Psoas muscle (tissue), 8 donors: ENCODE measurements at places on chromosomes 1 and 21. TPM values are rescaled to one million over a fixed set of nuclear protein-coding genes. Genes with fewer than 3 reads are reported as not detected.

GPR157 gene
- polyA plus RNA-seq: 21.6 TPM

MACF1 gene
- 67.1 TPM for polyA plus RNA-seq

- no peak for DNase-seq
- H3K4me3 ChIP-seq: no peak overlapping the region
- H3K4me1 ChIP-seq: no peaks in the 10 kb centered on the region
- no peaks in the 10 kb centered on the region for H3K36me3 ChIP-seq
- no peaks in the 10 kb centered on the region for H3K27me3 ChIP-seq
- H3K27ac ChIP-seq: no peak overlapping the region
These were observed 8.2 kb upstream of the SLC30A1 start for GRCh38 chr1:211587123-211587522.

GRCh38 chr1:230052665-230053064 is 14.4 kb upstream of the GALNT2 start:
- no peaks in the 10 kb centered on the region for H3K36me3 ChIP-seq
- no peak for DNase-seq
- no peaks in the 10 kb centered on the region for H3K27me3 ChIP-seq
- no peaks in the 10 kb centered on the region for H3K4me1 ChIP-seq

GRCh38 chr1:175941164-175941563 is 197.8 kb upstream of the TNR start:
- H3K27ac ChIP-seq: no peak overlapping the region
- no peaks in the 10 kb centered on the region for H3K4me1 ChIP-seq
- H3K4me3 ChIP-seq: no peak overlapping the region
- peaks cover 47% of the 10 kb centered on the region for H3K36me3 ChIP-seq

- no peaks in the 10 kb centered on the region for H3K36me3 ChIP-seq
- DNase-seq: peak; percentile 51
- H3K27ac ChIP-seq: peak overlapping the region; percentile 4
- peaks cover 23% of the 10 kb centered on the region for H3K4me1 ChIP-seq
These were observed 88.7 kb downstream of the ITPKB start for GRCh38 chr1:226650236-226650841.

E2F2 gene
- 0.05 TPM for polyA plus RNA-seq

GRCh38 chr1:219149009-219149577 is 24.6 kb upstream of the LYPLAL1 start:
- no peak overlapping the region for H3K27ac ChIP-seq
- H3K4me1 ChIP-seq: no peaks in the 10 kb centered on the region
- DNase-seq: no peak

DNA sequence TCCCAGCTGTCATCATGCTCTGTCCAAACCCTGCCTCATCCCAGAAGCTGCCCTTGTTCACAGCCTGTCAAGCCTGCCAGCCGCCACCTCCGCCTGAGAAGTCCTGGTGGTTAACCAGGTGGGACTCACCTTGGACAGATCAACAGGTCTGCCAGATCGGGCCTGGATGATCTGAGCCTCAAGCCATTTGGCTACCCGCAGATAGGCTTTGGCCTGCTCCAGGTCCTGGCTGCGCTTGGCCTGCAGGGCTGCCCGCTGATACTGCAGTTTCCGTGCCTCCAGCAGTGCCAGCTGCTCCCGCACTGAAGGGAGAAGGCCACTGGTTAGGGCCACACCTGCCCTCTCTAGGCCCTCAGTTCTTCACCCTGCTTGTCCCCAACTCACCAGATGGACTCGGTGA is 8.6 kb downstream of the CC2D1B start:
- no peak for DNase-seq
- H3K27me3 ChIP-seq: no peaks in the 10 kb centered on the region
- H3K27ac ChIP-seq: no peak overlapping the region
- no peak overlapping the region for H3K4me3 ChIP-seq
- H3K36me3 ChIP-seq: peaks cover 100% of the 10 kb centered on the region

DNA sequence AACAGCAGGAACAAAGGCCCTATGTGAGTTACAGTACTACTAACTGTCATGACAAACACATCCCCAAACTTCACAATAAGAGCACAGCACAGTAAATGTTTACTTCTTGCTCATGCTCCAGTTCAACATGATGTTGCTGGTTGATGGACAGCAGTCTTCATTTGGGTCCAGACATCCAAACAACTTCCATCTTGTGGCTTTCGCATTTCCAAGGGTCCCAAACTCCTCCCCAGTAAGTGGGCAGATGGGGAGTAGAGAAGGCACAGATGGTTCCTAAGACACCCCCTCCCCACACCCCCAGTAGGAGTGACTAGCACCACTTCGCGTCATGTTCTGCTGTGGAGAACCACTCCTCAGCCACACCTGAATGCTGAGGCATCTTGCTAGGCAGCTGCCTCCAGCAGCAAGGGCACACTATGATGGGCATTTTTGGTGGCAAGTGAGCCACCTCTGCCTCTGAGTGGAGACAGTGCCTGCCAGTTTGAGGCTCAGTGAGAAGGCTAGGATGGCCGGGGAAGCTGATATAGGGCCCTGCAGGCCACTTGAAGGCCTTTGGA is 32.7 kb upstream of the CD2 start:
- H3K4me1 ChIP-seq: no peaks in the 10 kb centered on the region
- no peaks in the 10 kb centered on the region for H3K36me3 ChIP-seq
- H3K27ac ChIP-seq: no peak overlapping the region
- DNase-seq: no peak

DNA sequence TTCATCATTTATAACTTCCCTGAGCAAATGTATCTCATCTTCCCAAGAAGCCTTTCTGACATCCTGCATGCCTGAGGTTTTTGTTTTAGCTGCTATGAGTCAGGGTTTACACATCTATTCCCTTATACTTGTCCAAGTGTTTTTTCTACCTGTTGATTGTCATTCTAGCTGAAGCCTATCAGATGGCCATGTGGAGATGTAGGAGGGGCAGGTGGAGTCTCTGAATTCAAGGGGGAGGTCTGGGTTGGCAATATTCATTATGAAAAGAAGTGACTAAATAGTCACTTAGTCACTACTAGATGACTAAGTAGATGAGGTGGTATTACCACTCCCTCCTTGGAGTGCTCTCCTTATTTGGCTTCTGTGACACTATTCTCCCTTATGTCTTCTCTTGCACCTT is 52.4 kb downstream of the XCL1 start:
- DNase-seq: no peak
- H3K4me3 ChIP-seq: no peak overlapping the region
- no peaks in the 10 kb centered on the region for H3K27me3 ChIP-seq
- peaks cover 31% of the 10 kb centered on the region for H3K4me1 ChIP-seq
- H3K36me3 ChIP-seq: no peaks in the 10 kb centered on the region
- H3K27ac ChIP-seq: peak overlapping the region; percentile 84

- no peaks in the 10 kb centered on the region for H3K27me3 ChIP-seq
- peaks cover 20% of the 10 kb centered on the region for H3K4me1 ChIP-seq
- H3K36me3 ChIP-seq: peaks cover 15% of the 10 kb centered on the region
- H3K27ac ChIP-seq: peak overlapping the region; percentile 92
- H3K4me3 ChIP-seq: peak overlapping the region; percentile 97
These were observed 581 bp downstream of the ETV3 start for GRCh38 chr1:157137408-157138219.

DNA sequence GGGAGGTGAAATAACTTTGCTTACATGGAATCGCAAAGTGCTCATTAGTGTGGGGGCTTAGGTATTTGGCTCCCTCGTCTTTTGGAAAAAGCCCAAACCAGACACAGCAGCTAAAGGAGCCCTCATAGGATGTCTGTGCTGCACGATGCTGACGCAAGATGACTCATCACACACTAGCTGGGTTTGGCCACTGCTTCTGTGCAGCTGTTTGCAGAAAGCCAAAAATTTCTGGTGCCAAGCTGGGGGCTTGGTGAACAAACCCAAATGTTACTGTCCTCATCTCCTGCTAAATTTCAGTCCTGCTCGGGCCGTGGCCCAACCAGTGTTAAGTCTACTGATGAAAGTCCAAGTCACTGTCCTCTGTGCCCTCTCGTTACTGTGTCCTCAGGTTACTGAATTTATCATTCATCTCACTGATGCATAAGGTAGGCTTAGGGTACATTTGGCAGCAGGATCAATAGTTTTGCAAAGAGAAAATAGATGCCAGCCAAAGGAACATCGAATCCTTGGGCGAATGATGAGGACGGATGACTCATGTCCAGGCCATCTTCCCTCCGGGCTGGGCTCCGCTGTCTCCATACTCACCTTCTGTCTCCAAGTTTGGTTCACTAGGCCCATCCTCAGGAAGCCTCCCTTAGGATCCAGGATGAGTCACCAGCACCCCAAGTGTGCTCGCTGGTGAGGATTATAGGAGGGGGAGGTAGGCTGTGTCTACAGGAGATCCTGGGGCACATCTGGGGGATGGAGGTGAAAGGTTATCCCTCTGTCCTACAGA is 177.7 kb downstream of the ADSS2 start:
- no peaks in the 10 kb centered on the region for H3K36me3 ChIP-seq
- DNase-seq: peak; percentile 58

DNA sequence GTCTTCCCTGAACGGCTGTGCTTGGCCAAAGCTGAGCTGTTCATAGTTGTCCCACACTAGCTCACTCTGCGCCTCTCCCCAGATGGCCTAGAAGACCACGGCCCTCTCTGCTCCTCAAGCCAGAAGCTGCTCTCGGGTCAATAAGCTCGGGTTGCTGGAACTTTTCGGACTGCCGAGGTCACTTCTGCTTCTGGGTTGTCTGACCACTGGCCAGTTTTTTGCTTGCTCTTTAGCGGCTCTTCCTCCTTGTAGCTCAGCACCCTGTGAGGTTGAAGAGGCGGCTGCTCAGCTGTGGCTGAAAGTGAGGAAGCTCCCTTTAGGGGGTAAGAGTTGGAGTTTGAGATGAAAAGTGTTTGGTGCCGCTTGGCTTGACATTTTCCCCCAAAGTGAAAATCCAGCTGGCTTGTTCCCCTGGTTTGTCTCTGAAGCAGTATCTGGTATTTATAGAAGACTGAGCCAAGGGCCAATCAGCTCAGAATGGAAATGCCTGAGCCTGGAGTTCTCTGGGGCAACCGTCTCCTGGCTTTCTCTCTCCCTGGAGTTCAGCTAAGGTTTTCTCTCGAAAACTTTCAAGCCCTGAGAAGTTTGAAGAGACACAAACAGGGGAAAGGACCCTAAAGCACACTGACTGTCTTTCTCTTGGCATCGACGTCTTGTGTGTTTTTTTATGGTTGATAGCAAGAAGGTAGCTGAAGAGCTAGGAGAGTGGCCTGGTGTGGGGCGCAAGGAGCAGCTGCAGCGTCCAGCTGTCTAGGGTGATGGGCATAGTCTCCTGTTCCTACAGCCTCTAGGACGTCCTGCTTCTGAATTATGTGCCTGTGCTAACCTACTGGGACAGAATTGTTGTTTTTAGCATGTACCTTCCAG is 72.0 kb downstream of the SYT6 start:
- H3K27me3 ChIP-seq: no peaks in the 10 kb centered on the region
- H3K27ac ChIP-seq: peak overlapping the region; percentile 27
- H3K4me1 ChIP-seq: peaks cover 26% of the 10 kb centered on the region
- H3K36me3 ChIP-seq: no peaks in the 10 kb centered on the region

DNA sequence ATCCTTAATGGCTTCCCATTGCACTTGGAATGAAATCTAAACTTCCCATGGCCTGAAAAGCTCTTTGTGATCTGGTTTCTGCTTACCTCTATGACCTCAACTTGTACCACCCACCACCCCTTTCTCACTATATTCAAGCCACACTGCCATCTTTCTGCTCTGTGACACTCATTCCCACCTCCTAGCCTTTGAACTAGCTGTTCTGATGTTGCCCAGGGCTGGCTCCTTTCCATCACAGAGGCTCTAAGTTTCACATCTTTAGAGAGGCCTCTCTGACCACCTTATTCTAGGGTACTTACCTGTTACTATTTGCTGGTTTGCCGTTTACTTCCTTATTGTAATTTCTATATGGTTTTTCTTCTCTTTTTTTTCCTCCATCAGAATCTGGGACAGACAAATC is 4.2 kb downstream of the MPZL1 start:
- no peak for DNase-seq
- H3K36me3 ChIP-seq: no peaks in the 10 kb centered on the region
- H3K4me3 ChIP-seq: no peak overlapping the region
